Gastrocnemius medialis (tissue), 4 donors: ENCODE measurements at places on chromosomes 13 and 19. TPM values are rescaled to one million over a fixed set of nuclear protein-coding genes. Genes with fewer than 3 reads are reported as not detected.

LIG4 gene
- total RNA-seq = 12.4 TPM

LILRB4 gene
- total RNA-seq = 0.84 TPM

SRRM5 gene
- total RNA-seq = 0.25 TPM

CRLF1 gene
- total RNA-seq = 61.6 TPM

ZNF112 gene
- 4.0 TPM for total RNA-seq

SPIB gene
- total RNA-seq = not detected

KRI1 gene
- 16.8 TPM for total RNA-seq

ZNF571 gene
- 2.1 TPM for total RNA-seq

NLRP9 gene
- total RNA-seq = not detected

ZNF549 gene
- total RNA-seq = 3.4 TPM

ZC3H13 gene
- total RNA-seq = 14.9 TPM

SIGLEC8 gene
- not detected for total RNA-seq

BEST2 gene
- 0.63 TPM for total RNA-seq

ZIM2 gene
- total RNA-seq = not detected

DNA sequence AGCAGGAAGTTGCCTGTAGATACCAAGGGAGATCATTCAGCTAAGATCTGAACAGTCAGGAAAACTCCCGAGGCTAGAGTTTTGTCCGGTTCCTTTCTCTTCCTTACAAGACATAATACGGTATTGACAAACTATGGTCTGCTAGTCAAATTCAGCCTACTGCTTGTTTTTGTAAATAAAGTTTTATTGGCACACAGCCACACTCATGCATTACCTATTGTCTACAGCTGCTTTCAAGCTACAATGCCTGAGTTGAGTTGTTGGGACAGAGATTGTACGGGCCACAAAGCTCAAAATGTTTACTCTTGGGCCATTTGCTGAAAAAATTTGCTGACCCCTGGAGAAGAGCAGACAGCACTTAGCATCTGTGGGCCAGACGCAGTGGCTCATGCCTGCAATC is 2.5 kb downstream of the SLC1A6 start:
- DNase-seq = no peak

GRCh38 chr19:6564393-6564792 is 26.6 kb downstream of the CD70 start:
- DNase-seq = no peak

DNA sequence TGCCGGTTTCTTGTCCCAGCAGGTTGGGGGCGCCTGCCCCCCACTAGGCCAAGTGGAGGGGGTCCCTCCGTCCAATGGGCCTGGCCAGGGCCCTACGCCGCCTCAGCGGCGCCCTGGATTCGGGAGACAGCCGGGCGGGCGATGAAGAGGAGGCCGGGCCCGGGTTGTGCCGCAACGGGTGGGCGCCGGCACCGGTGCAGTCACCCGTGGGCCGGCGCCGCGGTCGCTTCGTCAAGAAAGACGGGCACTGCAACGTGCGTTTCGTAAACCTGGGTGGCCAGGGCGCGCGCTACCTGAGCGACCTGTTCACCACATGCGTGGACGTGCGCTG is 6.2 kb downstream of the KCNJ14 start:
- DNase-seq = no peak

- DNase-seq = no peak
Observed at GRCh38 chr13:39037410-39037879, 444 bp downstream of the PROSER1 start.

- DNase-seq = no peak
Observed at GRCh38 chr13:24313439-24313838, 4.1 kb downstream of the C1QTNF9 start.

- DNase-seq = no peak
Observed at GRCh38 chr19:32404213-32404932, 1.2 kb upstream of the DPY19L3 start.

GRCh38 chr13:43489233-43489632 is 297.5 kb downstream of the ENOX1 start:
- DNase-seq = no peak

DNA sequence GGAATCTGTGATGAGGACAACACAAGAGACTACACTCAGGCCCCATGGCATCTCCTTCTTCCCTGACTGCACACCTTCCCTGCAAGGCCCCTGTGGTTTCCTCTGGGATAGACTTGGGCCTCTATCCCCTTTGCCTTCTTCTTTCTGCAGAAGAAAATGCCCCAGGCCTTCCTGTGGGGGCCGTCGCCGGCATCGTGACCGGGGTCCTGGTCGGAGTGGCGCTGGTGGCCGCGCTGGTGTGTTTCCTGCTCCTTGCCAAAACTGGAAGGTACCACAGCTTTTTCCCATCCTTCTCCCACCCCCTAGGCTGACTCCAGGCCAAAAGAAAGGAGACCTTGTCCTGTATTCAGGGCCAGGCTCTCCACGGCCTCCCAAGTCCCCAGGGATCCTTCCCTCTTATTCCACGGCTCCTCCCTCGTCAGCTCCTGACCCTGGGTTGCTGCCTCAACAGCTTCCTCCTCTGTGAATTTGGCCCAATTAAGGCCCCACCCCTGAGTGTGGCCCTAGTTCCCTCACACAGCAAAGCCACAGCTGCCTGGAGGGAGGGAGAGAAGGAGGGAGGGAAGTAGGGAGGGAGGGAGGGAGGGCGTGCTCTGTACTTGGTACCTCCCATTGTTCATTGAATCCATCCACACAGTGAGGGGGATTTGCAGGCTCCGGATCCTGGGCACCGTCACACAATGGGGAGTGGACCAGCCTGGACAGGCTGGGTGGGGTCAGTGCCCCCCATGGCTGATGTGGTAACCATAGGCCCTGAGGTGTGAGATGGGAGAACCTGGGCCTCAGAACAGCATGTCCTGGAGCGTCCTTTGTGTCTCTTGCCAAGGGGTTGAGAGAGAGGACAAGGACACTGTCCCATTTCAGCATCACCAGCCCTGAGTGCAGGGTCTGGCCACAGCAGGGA is 12.5 kb downstream of the CEACAM3 start:
- DNase-seq = peak; percentile 6

DNA sequence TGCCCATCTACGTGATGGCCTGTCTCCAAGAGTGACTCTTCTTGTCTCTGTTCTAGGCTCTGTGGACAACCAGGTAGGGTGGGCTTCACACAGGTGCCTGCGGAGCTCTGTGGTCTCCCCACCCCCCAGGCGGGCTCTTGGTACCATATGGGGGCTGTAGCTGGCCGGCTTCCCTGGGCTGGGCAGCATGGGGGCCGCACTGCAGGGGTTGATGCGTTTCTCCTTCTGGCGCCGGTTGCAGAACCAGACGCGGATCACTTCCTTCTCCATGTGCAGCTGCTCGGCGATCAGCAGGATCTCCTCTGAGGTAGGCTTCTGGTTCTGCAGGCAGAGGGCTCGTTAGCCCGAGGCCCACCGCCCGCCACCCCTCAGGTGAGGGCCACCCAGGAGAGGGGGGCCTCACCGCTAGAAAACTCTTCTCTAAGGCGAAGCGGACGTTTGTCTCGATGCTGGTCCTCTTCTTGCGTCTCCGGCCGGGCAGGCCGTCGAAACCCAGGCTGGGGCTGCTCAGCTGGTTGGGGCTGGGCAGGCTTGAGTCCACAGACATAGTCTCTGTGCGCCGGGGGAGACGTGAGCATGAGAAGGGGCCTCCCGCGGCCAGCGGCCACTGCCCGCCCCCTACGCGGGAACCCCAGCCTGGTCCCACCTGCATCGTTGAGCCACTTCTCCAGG is 19.3 kb downstream of the ZNF574 start:
- no peak for DNase-seq
